ENCODE measurements at places on chromosomes 3 and 15. TPM values are rescaled to one million over a fixed set of nuclear protein-coding genes. Genes with fewer than 3 reads are reported as not detected.

Gene TLR9
- polyA plus RNA-seq, result not detected

Gene IVD
- polyA plus RNA-seq, result 37.9 TPM

Gene LMCD1
- 29.7 TPM for polyA plus RNA-seq

Gene XCR1
- 0.01 TPM for polyA plus RNA-seq

Gene SLC22A13
- 0.05 TPM for polyA plus RNA-seq

Gene RAB5A
- 64.5 TPM for polyA plus RNA-seq

GRCh38 chr15:38620098-38620497, 55.5 kb upstream of the RASGRP1 start:
- no peak for DNase-seq

GRCh38 chr3:172042136-172042662, 2.8 kb downstream of the FNDC3B start:
- no peak for DNase-seq

DNA sequence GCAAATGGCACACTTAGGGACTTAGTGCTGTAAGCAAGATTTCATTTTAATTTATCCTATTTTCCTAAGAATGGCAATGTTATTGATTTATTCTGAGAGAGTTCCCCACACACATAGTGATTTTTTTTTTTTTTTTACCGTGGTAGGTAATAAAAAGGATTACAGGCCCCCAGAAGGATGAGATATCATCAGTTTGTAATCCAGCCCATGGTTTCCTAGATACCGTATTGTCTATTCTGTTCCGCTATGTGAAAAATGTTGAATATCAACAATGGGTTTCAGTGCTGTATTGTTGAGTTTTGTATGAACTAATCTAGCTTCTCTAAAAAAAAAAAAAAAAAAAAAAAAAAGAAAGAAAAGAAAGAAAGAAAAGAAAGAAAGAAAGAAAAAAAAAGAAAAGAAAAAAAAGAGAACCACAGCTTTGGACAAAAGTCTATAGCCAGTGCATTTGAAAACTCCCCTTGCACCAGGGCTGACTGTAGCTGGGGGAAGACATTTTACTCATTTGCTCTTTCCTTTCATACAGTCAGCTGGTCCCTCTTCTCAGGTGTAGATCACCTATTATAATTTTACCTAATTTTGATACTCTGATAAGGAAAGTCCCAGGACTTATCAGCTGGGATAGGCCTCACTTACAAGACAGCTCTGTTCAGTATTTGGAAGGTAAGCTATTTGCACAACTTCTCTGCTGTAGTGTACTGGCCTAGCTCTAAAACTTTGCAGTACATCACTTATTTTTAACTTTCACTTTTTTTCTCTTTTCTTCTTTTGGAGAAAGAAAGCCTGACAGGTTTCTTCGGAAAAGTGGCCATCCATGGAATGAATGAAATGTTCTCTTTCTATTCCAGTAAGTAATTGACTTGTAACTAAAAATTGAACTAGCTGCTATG, 101.4 kb upstream of the SOX2 start:
- DNase-seq, result no peak
